ENCODE measurements at places on chromosomes 7 and 10.

GRCh38 chr7:139829025-139829774 lies at the start of gene TBXAS1:
TBXAS1 (plus strand) TSS chr7:139829264; CDS start chr7:139829391, 127 bp downstream.
- DNase-seq: peak; percentile 14

GRCh38 chr7:33854801-33855350 lies 50.5 kb upstream of the BMPER start:
- no peak for DNase-seq

DNA sequence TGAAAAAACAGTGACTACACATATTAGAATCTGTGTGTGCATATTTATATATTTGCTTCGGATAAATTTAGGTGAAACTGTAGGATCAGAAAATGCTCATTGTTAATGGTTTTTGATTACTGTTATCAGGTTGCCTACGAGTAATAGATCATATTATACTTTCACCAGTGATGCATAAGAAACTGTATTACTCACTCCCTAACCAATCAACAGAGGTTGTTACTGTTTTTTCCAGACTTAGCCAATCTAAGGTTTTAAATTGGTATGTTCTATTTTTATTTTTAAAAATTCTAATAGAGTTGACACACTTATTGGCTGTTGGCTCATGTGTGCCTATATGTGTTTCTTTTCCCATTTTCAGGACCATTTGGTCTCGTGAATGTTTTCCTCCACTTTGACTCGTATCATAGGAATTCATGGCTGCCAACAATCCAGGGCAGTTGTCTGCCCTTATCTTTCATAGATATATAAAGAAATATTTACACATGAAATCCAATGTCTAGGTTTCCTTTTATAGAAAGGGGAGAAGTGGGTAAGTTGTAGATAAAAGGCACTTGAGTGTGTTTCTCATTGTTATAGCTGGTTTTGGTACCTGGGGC lies 59.2 kb downstream of the ANLN start:
- no peak for DNase-seq

GRCh38 chr7:13879994-13880686 lies 109.3 kb downstream of the ETV1 start:
- DNase-seq: no peak

- no peak for DNase-seq
These were observed 75.0 kb downstream of the CPVL start for GRCh38 chr7:29071203-29071874.

Data from stimulated activated CD4-positive, alpha-beta T cell treated with anti-CD3 and anti-CD28 coated beads, Interleukin-15, amount 100 ng/mL, for 24 hours (primary cell).